Spinal cord (tissue), 10 donors: ENCODE measurements at places on chromosomes 5 and 9. TPM values are rescaled to one million over a fixed set of nuclear protein-coding genes. Genes with fewer than 3 reads are reported as not detected.
A peak's percentile ranks its signal among the peaks of the same experiment; 100 is the strongest.

The POU5F2 gene
- 4.1 TPM for total RNA-seq

The SLC36A2 gene
- 0.30 TPM for total RNA-seq

The CCL27 gene
- 0.66 TPM for total RNA-seq

The SLC25A2 gene
- 0.39 TPM for total RNA-seq

The PCDHA3 gene
- 8.3 TPM for total RNA-seq

The C5orf52 gene
- not detected for total RNA-seq

The NKD2 gene
- 5.1 TPM for total RNA-seq

The STK32A gene
- 12.1 TPM for total RNA-seq

The PCDHGA4 gene
- 7.5 TPM for total RNA-seq

The CWC27 gene
- 20.7 TPM for total RNA-seq

DNA sequence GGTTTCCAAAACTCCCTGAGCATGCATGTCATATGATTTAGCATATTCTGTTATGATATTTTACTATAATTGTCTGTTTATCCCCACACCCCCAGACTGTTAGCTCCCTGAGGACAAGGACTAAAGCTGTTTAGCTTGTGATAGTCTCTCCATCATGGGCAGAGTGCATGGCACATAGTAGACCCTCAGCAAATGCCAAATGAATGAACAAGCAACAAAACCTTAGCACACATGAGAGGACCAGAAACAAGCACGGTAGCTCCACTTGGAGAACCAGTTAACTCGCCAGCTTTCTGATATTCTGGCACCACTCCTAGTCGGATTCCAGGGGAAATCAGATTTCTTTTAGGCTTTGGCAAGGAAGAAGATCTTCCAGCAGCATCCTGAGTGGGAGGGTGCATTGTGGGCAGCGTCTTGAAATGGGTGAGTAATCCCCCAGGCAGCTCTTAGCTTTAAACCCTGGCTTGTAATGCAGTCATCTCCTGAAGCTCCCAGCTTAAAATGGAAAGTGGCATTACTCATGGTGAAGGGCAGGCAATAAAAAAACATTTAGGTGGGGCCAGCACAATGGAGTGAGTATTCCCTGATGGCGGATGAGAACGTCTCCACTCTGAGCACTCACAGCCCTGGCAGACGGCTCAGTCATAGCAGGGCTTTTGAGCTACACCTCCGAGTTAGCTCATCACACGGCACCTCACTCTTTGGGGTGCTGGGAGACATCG, 41.1 kb downstream of the FGF1 start:
- H3K36me3 ChIP-seq = no peaks in the 10 kb centered on the region
- peaks cover 3% of the 10 kb centered on the region for H3K4me1 ChIP-seq
- no peak overlapping the region for H3K27ac ChIP-seq
- H3K4me3 ChIP-seq = no peak overlapping the region

DNA sequence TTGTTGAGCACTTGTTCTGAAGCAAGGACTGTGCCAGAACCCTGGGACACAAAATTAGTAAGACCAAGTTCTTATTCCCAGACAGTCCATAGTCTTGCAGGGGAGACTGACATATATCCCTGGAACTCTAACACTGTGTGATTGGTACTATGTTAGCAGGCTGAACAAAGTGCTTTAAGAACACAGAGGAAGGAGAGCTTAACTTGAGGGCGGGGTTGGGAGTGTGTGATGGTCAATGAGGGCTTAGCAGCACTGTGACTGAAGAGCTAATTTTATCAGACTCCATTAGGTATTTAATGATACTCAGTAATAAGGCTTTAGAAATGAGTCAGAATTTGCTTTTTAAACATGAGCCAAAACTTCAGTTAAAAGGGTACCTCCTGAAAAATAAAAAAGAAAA, 14.9 kb upstream of the SPATA24 start:
- peaks cover 38% of the 10 kb centered on the region for H3K4me1 ChIP-seq
- no peak for DNase-seq
- H3K36me3 ChIP-seq = peaks cover 38% of the 10 kb centered on the region
- no peak overlapping the region for H3K4me3 ChIP-seq

DNA sequence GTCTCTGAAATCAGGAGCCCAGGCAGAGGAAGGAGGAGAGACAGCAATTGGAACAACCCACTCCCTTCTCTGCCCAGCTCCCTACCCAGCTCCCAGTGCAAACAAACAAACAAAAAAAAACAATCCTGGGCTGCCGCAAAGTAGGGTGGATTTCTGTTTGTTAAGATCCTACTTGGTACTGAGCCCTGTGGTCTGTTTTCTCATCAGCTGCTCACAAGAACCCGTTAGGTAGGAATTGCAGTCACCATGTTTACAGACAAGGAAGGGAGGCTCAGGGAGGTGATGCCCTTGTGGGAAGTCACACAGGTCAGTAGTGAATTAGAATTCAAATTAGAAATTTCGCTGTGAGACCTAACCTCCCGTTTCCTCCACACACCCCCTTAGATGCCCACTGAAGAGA, 128.8 kb upstream of the RAD23B start:
- DNase-seq = no peak
- no peaks in the 10 kb centered on the region for H3K27me3 ChIP-seq
- H3K4me1 ChIP-seq = no peaks in the 10 kb centered on the region
- H3K36me3 ChIP-seq = no peaks in the 10 kb centered on the region
- H3K27ac ChIP-seq = no peak overlapping the region

DNA sequence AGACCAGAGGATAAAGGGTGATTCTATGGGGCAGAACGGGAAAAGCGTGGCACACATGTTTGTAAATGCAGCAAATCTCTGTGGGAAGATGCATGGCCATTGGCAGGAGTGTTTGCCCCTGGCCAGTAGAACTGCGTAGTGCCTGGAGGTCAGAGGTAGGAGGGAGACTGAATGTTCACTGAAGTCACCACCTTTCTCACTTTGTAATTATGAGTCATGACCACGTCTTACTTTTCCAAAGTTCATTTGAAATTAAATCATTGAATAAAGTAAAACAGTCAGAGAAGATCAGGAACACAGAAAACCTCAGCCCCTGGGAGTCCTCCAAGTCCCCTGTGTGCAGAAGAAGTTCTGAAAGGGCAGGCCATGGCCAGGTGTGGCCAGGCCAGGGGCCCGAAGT, 4.6 kb downstream of the PTGES start:
- H3K4me1 ChIP-seq = peaks cover 17% of the 10 kb centered on the region
- peaks cover 8% of the 10 kb centered on the region for H3K27me3 ChIP-seq
- no peaks in the 10 kb centered on the region for H3K36me3 ChIP-seq
- DNase-seq = no peak
- H3K4me3 ChIP-seq = no peak overlapping the region

GRCh38 chr5:83665631-83666030, 55.0 kb downstream of the HAPLN1 start:
- DNase-seq = no peak
- no peak overlapping the region for H3K27ac ChIP-seq
- no peaks in the 10 kb centered on the region for H3K36me3 ChIP-seq
- no peaks in the 10 kb centered on the region for H3K4me1 ChIP-seq
- H3K4me3 ChIP-seq = no peak overlapping the region
- no peaks in the 10 kb centered on the region for H3K27me3 ChIP-seq

DNA sequence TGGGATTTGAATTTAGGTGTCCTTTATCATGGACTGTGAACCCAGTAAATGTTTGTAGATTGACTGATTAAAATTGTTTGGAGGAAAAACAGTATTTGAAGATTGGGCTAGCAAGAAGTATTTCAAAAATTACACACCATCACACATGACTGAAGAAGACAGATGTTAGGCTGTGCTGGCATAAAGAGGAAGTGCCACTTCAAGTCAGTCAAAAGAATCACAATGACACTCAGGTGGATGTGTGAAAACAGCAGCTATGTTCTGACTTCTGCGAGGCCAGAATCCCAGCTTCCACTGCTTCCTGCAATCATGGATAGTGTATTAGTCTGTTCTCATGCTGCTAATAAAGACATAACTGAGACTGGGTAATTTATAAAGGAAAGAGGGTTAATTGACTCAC, 393.3 kb downstream of the DMRT2 start:
- no peak for DNase-seq
- H3K4me3 ChIP-seq = no peak overlapping the region
- no peaks in the 10 kb centered on the region for H3K27me3 ChIP-seq

GRCh38 chr9:22700171-22700570, 253.5 kb downstream of the DMRTA1 start:
- H3K27me3 ChIP-seq = no peaks in the 10 kb centered on the region
- DNase-seq = no peak
- no peak overlapping the region for H3K4me3 ChIP-seq
- no peak overlapping the region for H3K27ac ChIP-seq
- no peaks in the 10 kb centered on the region for H3K4me1 ChIP-seq
- no peaks in the 10 kb centered on the region for H3K36me3 ChIP-seq

DNA sequence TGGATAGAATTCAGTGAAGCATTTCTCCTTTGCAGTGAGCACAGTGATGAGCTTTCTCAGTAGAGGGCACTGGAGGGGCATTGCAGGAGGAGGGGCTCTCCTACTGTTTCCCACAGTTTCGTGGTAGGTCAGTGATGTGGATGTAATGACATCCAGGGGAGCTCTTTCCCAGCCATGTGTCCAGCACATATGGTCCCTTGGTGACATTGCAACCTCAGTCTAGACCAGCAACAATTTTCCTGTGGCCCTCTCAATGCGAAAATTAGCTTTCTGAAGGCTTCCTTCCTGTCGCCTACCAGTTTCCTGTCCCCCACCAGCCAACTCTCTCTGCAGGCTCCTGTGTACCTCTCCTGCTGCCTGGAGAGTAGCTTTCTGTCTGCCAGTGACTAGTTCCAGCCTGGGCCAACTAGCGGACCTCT, 6.9 kb upstream of the PDCL start:
- H3K4me3 ChIP-seq = no peak overlapping the region
- H3K27me3 ChIP-seq = no peaks in the 10 kb centered on the region
- no peaks in the 10 kb centered on the region for H3K4me1 ChIP-seq
- H3K27ac ChIP-seq = no peak overlapping the region
- H3K36me3 ChIP-seq = no peaks in the 10 kb centered on the region
- DNase-seq = no peak

GRCh38 chr9:16135968-16136367, 583.1 kb downstream of the CCDC171 start:
- no peak overlapping the region for H3K4me3 ChIP-seq
- H3K36me3 ChIP-seq = no peaks in the 10 kb centered on the region
- no peak for DNase-seq
- H3K27ac ChIP-seq = peak overlapping the region; percentile 43
- no peaks in the 10 kb centered on the region for H3K27me3 ChIP-seq

- no peaks in the 10 kb centered on the region for H3K36me3 ChIP-seq
- DNase-seq = no peak
- H3K4me1 ChIP-seq = no peaks in the 10 kb centered on the region
- H3K27me3 ChIP-seq = no peaks in the 10 kb centered on the region
- H3K27ac ChIP-seq = no peak overlapping the region
- no peak overlapping the region for H3K4me3 ChIP-seq
These were observed 251.1 kb upstream of the TUT7 start for GRCh38 chr9:86605303-86605702.

DNA sequence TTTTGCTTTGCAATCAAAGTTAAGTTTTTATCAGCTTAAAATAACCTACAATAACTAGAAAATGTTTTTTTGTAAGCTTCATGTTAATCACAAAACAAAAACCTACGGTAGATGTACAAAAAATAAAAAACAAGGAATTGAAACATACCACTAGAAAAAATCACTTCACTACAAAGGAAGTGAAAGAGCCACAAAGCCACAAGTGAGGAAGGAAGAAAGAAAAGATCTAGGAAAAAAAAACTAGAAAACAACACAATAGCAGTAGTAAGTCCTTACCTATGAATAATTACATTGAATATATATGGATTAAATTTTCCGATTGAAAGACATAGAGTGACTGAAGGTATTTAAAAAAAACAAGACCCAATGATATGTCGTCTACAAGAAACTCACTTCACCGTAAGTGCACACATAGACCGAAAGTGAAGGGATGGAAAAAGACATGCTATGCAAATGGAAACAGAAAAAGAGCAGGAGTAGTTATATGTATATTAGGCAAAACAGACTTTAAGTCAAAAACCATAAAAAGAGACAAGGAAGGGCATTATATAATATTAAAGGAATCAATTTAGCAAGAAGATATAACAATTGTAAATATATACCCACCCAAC, 13.4 kb upstream of the ZDHHC21 start:
- no peaks in the 10 kb centered on the region for H3K27me3 ChIP-seq
- H3K4me1 ChIP-seq = no peaks in the 10 kb centered on the region
- H3K36me3 ChIP-seq = no peaks in the 10 kb centered on the region
- H3K27ac ChIP-seq = no peak overlapping the region
- H3K4me3 ChIP-seq = no peak overlapping the region

DNA sequence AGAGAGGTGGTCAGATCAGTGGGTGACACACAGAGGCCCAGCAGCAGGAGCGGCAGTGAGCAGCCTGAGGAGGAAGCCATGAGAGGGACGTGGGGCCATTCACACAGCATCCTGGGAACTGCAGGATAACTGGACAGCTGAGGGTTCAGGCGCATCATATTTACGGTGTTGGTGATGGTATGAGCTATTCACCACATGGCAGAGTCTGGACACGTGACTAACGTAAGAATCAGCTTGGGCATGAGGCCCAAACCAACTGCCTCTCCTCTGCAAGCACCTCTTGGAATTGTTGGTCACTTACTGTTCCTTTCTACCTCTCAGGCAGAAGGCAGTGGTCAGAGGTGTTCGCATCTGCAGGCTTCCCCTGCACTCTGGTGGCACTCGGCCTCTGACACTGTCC, 141.1 kb downstream of the ENTREP1 start:
- H3K36me3 ChIP-seq = peaks cover 14% of the 10 kb centered on the region
- H3K4me1 ChIP-seq = peaks cover 10% of the 10 kb centered on the region
- H3K27ac ChIP-seq = no peak overlapping the region
- no peak overlapping the region for H3K4me3 ChIP-seq
- no peak for DNase-seq

GRCh38 chr5:11390291-11390767, 513.9 kb downstream of the CTNND2 start:
- peaks cover 15% of the 10 kb centered on the region for H3K4me1 ChIP-seq
- peak overlapping the region; percentile 61 for H3K27ac ChIP-seq
- H3K36me3 ChIP-seq = no peaks in the 10 kb centered on the region
- no peak for DNase-seq
- H3K4me3 ChIP-seq = no peak overlapping the region

GRCh38 chr5:132961887-132962286, 1.5 kb downstream of the AFF4 start:
- H3K4me3 ChIP-seq = peak overlapping the region; percentile 81
- DNase-seq = peak; percentile 6
- no peaks in the 10 kb centered on the region for H3K36me3 ChIP-seq
- H3K4me1 ChIP-seq = peaks cover 19% of the 10 kb centered on the region
- H3K27me3 ChIP-seq = no peaks in the 10 kb centered on the region
